ENCODE measurements at places on chromosomes 12 and 14.

DNA sequence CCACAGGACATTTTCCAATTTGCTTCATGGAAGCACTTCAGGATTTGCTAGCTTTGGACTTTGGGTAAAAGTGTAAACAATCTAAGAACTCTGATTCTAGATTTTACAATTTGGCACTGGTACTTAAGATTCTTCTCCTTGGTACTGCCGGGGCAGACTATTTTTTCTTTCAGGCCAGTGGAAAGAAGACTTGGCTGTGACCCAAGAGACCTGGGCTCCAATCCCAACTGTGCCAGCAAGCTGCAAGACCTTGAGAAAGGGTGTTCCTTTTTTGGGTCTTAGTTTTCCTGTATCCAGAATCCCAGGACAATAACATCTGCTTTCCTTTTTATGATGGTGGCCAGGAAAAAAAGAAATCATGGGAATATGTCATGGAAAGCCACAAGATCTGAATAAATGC is 148.1 kb upstream of the CRY1 start:
- DNase-seq, result no peak
- no peak overlapping the region for H3K4me3 ChIP-seq
- peaks cover 64% of the 10 kb centered on the region for H3K27me3 ChIP-seq
- H3K27ac ChIP-seq, result no peak overlapping the region
- no peaks in the 10 kb centered on the region for H3K36me3 ChIP-seq

DNA sequence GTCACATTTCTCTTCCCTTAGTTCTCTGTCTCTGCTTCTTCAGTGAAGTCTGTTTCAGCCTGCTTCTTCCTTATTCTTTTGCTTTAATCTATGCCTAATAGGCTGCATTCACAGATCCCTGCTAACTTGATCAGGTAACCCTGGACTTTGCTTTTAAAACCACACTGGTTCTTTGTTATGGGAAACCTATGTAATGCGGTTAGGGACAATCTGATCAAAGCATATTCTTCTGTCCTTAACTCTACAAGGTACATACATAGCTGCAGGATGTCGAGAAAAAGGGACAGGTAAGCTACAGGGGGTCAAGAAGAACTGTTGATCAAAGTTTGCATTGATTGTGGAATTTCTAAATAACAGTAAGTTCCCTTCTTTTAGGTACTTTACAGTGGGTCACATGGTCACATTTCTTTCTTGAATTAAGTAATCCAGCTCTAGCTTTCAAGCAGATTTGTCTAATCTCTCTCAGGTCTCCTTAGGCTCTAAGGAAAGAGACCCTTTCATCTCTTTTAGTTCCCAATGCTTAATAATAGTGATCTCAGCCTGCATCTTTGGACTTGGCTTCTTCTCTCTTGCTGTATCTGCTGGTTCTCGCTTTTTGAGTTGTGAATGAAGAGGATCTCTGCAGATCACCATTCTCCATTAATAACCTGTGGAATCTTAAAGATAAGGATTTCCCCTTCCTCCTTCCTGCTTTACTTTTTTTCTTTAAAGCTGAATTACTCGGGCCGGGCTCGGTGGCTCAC is 3.8 kb downstream of the COPZ1 start:
- no peak overlapping the region for H3K4me3 ChIP-seq
- H3K27ac ChIP-seq, result peak overlapping the region; percentile 82
- H3K27me3 ChIP-seq, result no peaks in the 10 kb centered on the region
- peaks cover 37% of the 10 kb centered on the region for H3K4me1 ChIP-seq

- H3K36me3 ChIP-seq, result no peaks in the 10 kb centered on the region
- no peak overlapping the region for H3K4me3 ChIP-seq
- H3K27ac ChIP-seq, result no peak overlapping the region
- H3K4me1 ChIP-seq, result peaks cover 5% of the 10 kb centered on the region
These were observed 30.7 kb upstream of the BCL7A start for GRCh38 chr12:121990692-121991603.

DNA sequence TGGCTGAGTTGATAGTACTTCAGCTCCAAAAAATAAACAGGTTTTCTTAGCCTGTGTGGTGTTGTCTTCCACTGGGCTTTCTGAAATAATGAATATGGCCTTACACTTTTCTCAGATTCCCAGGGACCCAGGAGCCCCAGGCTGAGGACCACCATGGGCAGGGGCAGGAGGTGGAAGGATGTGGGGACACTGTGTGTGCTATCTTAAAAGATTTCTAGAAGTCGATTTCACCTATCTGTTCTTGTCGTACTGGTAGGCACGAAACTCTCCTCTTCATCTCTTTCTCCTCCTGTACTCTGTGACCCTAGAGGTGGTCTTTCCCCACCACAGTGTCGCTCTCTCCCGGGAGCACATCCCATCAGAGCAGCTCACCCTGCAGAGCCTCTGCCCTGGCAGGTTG is 107.7 kb upstream of the FKBP4 start:
- no peak for DNase-seq
- peaks cover 25% of the 10 kb centered on the region for H3K4me1 ChIP-seq
- H3K27ac ChIP-seq, result no peak overlapping the region
- H3K36me3 ChIP-seq, result peaks cover 5% of the 10 kb centered on the region
- no peak overlapping the region for H3K4me3 ChIP-seq

DNA sequence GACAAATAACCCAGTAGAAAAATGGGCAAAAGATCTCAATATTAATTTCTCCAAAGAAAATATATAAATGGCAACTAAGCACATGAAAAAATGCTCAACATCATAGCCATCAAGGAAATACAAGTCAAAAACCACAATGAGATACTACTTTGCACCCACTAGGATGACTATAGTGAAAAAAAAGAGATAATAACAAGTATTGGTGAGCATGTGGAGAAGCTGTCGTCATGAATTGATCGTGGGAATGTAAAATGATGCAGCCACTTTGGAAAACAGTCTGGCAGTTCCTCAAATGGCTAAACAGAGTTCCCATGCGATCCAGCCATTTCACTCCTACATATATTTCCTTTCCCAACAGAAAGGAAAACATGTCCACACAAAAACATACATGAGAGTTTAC is 18.1 kb downstream of the JDP2 start:
- H3K4me1 ChIP-seq, result peaks cover 6% of the 10 kb centered on the region
- no peak overlapping the region for H3K27ac ChIP-seq

DNA sequence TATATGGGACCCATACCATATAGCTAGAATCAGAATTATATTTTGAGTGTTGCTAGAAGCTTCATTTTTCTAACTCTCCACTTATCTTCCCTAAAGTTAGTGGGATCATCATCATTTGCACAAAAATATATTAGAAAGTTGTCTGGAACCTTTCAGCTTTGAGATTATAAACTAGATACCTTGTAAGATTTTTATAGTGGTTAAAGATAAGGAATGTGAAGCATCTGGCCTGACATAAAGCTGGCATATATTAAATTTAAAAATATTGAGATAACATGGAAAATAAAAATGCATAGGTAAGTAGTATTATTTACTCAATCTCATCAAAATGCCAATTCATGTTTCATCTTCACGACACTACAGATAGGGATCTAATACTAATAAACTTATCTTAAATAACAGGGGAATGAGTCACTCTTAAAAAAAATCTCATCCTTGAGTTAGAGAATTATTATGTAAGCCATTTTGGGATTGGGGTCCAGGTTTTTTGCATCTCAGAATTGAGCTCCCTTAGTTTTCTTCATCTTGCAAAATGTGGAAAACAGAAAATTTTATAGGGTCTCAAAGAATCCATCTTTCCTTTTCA is 318.5 kb downstream of the KCNC2 start:
- peak overlapping the region; percentile 56 for H3K27ac ChIP-seq
- no peaks in the 10 kb centered on the region for H3K36me3 ChIP-seq
- H3K4me1 ChIP-seq, result peaks cover 9% of the 10 kb centered on the region
- no peak for DNase-seq
- no peaks in the 10 kb centered on the region for H3K27me3 ChIP-seq
- no peak overlapping the region for H3K4me3 ChIP-seq

- no peak for DNase-seq
- no peaks in the 10 kb centered on the region for H3K27me3 ChIP-seq
- H3K4me1 ChIP-seq, result peaks cover 11% of the 10 kb centered on the region
- peak overlapping the region; percentile 97 for H3K27ac ChIP-seq
- peak overlapping the region; percentile 99 for H3K4me3 ChIP-seq
These were observed 158.5 kb downstream of the KLRB1 start for GRCh38 chr12:9449181-9449580.

GRCh38 chr12:109230193-109230592 is 78.9 kb downstream of the FOXN4 start:
- H3K27me3 ChIP-seq, result no peaks in the 10 kb centered on the region
- no peak for DNase-seq
- no peak overlapping the region for H3K4me3 ChIP-seq
- no peaks in the 10 kb centered on the region for H3K4me1 ChIP-seq

- H3K27me3 ChIP-seq, result peaks cover 50% of the 10 kb centered on the region
- H3K4me3 ChIP-seq, result no peak overlapping the region
- no peak overlapping the region for H3K27ac ChIP-seq
These were observed 59.1 kb upstream of the DHRS4 start for GRCh38 chr14:23894362-23895052.

DNA sequence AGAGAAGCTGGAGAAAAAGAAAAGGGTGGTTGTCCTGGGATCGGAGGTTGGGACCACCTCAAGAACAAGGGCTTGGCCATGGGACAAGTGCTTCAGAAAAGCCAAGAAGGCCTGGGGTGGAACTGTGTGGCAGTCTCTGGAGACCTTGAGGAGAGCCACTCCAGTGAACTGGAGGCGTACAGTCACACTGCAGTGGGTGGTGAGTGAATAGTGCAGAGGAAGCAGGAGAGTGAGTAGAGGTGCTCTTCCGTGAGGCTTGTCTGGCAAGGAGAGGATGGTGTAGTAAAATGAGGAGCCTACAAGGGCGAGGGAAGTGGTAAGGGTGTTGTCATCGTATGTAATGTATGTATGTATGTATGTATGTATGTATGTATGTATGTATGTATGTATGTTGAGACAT is 20.9 kb downstream of the RASSF3 start:
- peak overlapping the region; percentile 51 for H3K4me3 ChIP-seq
- peak overlapping the region; percentile 86 for H3K27ac ChIP-seq
- peaks cover 61% of the 10 kb centered on the region for H3K4me1 ChIP-seq
- H3K36me3 ChIP-seq, result peaks cover 15% of the 10 kb centered on the region
- no peak for DNase-seq

DNA sequence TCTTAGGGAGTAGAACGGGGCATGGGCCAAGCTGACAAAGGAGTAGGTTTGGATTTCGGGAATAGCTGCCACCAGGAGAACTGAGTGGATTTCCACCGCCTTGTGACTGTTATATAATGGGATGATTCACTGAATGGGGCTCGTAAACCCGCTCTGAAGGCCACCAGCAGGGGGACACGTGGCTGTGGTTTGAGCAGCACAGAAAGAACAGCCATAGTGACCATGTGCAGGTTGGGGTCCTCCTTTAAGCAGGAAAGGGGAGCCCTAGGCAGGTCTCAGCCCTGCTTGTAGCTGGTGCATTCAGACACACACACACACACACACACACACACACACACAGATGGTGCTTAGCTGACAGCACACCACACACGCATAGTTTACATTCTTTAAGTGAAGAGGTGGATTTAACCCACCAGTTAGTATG is 8.6 kb upstream of the ASB2 start:
- no peak overlapping the region for H3K4me3 ChIP-seq
- H3K36me3 ChIP-seq, result no peaks in the 10 kb centered on the region
- no peak overlapping the region for H3K27ac ChIP-seq
- peaks cover 4% of the 10 kb centered on the region for H3K27me3 ChIP-seq
- H3K4me1 ChIP-seq, result peaks cover 10% of the 10 kb centered on the region

GRCh38 chr14:59698793-59699192 is 122.2 kb upstream of the CCDC175 start:
- DNase-seq, result no peak
- no peaks in the 10 kb centered on the region for H3K4me1 ChIP-seq
- H3K27ac ChIP-seq, result no peak overlapping the region
- H3K4me3 ChIP-seq, result no peak overlapping the region

GRCh38 chr14:30621354-30621939 is 672 bp upstream of the SCFD1 start:
- no peak for DNase-seq
- no peaks in the 10 kb centered on the region for H3K27me3 ChIP-seq
- peaks cover 8% of the 10 kb centered on the region for H3K36me3 ChIP-seq
- H3K27ac ChIP-seq, result peak overlapping the region; percentile 96
- peaks cover 23% of the 10 kb centered on the region for H3K4me1 ChIP-seq

DNA sequence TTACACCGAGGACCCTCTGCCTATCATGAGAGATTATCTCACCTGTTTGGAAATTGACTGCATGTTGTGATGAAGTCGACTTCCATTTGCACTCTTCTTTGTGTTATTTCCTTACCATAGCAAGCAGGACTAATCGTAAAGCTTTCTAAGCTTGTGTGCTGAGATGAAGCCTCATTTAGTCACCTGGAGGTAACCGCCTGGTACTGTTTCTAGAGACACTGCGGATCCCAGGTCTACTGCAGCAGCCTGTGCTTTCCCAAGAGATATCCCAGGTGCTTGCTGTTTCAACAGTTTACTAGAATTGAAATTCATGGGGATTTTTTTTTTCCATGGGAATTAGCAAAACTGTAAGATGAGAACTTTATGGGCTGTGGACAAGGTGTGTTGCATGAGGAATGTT is 131.8 kb downstream of the PTPRR start:
- no peak overlapping the region for H3K4me3 ChIP-seq
- H3K27me3 ChIP-seq, result peaks cover 7% of the 10 kb centered on the region
- no peaks in the 10 kb centered on the region for H3K4me1 ChIP-seq
- DNase-seq, result no peak
- H3K36me3 ChIP-seq, result no peaks in the 10 kb centered on the region

Data from T-helper 17 cell (primary cell).